Lung microvascular endothelial cell (primary cell): ENCODE measurements at places on chromosomes 4 and X. TPM values are rescaled to one million over a fixed set of nuclear protein-coding genes. Genes with fewer than 3 reads are reported as not detected.

DNA sequence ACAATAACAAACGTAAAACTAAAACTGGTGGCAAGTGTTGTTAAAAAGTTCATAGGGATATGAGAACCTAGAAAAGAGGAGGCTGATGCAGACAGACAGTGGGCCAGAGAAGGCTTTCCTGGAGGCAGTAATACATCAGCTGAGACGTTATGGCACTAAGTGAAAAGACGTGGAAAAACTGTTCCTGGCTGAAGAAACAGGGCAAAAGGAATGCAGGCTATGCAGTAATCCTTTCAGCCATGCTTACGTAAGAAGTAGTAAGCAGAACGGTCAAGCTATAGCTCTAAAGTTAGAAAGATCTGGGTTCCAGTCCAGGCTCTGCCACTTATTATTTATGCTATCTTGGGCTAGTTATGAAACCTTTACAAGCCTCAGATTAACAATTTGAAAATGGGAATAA is 6.4 kb downstream of the LAMTOR3 start:
- no peak for DNase-seq

DNA sequence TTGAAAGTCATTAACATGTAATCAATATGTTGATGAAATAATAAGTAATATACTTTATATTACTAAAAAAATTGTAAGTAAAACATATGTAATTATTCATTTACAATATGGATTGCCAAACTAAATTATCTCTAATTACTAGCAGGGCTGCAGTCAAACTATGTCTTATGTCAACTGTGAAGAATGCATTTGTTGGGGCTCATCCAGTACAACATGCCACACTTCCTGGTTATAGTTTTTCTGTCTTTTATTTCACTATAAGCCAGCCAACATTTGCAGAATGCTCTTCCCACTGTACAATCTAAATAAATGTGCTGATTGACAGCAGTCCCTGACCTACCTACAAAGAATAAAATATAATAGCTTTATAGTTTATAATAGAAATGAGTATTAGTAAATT is 975.4 kb upstream of the NDST4 start:
- no peak for DNase-seq

GRCh38 chrX:56314334-56314733 is 82.2 kb downstream of the KLF8 start:
- DNase-seq = no peak

Gene TLR7
- total RNA-seq = not detected in 2 replicates
